ENCODE measurements at places on chromosomes 13 and 19.
A peak's percentile ranks its signal among the peaks of the same experiment; 100 is the strongest.

DNA sequence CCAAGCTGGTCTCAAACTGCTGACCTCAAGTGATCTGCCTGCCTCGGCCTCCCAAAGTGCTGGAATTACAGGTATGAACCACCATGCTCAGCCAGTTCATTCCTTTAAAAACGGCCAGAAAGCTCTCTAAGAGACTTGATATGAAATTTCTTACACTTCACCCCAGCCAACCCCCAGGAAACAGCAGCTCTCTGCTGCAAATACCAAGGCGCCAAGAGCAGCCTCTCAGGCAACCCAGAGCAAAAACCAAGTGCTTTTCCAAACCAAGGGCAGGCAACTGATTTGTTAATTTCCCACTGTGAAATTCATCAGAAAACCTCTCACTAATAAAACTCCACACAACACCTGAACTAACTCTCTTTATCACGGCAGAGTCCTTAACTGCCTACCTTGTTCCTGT is 44.9 kb downstream of the LATS2 start:
- DNase-seq, result no peak

DNA sequence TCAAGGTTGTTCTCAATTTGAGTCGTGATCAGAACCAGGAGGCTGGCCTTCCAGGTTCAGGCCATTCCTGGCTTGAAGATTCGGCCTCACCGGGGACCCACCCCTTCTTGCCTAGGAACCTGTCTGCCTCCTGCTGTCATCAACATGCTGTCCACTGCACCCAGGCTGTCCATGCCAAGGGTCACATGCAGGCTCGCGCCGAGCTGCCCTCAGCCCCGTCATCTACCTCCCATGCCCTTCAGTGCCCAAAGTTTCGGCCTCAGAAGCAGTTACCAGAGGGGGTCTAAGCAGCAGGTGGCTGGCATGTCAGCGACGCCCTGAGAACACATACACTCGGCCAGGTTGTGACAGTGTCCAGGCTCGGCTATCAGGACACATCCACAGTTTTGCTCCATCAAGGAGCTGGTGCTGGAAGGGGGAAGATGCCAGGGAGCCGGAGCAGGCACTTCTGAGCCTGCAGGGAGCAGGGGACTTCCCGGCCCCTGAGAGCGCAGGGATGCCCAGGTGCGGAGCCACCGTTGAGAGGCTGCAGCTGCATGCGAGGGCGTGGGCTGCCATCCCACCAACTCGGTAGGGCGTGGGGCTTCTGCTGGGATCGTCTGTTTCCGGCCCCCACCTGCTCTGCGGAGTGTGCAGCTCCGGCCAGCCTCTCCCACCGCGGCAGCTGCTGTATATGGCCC is 590.9 kb upstream of the SLITRK5 start:
- DNase-seq, result no peak

DNA sequence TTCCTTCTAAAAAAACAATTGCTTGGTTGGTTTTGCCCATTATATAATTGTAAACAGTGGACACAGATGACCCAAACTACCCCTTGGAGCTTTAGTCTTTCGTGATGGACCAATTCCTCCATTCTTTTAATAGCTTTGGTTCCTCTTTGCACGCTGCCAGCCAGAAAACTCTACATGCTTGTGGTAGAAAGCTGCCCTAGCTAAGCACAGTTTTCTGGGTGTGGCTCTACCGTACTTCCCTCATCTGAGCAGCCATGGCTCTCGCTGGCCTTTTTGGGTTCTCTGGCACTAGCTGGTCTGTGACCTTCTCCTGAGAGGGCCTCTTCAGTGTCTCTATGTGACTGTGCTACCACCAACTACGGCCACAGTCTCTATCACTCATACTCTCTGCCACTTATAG is 29.9 kb upstream of the CEBPA start:
- no peak for DNase-seq

DNA sequence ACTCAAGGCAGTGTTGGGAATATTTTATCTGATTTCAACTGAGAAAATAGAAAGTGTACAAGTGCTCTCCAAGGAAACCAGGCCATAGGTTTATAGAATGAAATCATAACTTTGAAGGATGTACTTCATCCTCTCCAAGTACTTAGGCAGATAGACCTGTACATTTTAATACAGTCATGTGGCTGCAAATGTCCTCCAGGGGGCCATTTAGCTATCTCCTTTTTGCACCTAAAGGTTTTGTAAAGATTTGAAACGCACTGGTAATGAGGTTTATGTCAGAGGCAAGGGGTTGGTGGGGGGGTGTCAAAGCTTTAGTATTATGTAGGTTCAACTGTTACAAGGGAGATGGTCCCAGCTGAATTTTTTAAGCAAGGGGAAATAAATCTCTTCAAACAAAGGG is 364.4 kb downstream of the DCT start:
- no peak for DNase-seq

DNA sequence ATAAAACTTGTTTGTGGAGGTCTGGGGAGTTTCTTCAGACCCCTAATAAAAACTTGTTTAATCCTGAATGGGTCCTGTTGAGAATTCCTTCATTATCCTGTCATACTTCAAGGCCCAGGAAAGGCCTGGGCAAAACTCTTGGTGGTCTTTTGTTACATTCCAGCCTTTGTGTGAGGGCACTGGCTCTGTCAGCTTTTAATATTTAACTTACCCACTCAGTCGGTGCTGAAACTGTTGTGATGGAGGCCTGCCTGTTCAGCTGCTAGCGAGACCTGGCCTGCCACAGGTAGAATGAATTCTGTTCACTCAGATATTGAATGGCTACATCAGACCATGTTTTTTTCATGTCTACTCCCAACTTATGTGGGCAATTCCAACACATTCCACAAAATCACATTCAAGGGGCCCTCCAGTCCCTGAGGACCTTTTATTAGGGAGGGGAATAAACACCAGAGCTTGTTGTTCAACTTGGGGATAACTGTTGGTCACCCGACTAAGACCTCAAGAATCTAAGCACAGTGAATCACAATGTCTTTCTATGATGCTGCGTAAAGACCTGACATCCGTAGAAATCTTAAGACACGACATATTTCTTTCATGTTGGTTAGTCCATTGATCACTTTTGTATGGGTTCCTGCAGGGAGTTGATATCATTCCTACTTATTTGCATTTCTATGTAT is 12.5 kb downstream of the NLRP8 start:
- DNase-seq, result no peak

GRCh38 chr13:99955107-99955746 is 16.3 kb downstream of the ZIC5 start:
- DNase-seq, result no peak

GRCh38 chr13:107545946-107546502 is 669.3 kb downstream of the LIG4 start:
- DNase-seq, result no peak

DNA sequence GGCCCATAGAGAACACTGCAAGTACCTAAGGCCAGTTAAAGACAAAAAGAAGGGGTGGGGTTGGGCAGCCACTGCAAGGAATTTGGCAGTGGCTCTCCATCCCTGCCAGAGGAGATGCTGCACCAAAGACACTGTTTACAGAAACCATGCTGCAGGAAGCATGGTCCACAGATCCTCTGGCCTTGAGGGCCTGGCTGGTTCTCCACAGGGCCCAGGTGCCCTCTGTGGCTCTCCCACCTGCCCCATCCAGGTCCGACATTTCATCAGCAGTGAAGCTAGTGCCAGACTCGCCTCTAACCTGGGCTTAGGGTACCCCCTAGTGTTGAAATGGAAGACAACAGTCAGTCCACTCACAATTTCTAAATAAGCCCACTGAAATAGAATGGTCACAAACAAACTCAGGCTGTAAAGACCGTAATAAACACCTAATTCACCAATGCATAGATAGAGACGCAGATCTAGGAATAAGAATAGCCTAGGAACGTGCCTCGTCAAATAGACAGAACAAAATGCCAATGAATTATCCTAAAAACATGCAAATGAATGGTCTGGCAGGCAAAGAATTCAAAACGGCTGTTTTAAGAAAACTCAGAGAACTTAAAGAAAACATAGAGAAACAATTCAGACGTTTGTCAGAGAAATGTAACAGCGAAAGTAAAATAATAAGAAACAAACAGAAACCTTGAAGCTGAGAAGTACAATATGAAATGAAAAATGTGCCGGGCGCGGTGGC is 23.3 kb downstream of the LYPD4 start:
- peak; percentile 39 for DNase-seq

DNA sequence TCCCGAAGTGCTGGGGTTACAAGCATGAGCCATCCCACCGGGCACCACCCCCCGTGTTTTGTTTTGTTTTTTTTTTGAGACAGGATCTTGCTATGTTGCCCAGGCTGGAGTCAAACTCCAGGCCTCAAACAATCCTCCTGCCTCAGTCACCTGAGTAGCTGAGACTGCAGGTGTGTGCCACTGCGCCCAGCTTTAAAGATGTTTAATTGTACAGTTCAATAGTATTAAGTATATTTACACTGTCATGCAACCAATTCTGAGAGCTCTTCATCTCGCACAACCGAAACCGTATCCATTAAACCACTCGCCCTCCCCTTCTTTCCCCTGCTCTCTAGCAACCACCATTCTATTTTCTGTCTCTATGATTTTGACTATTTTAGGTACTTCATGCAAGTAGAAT is 15.6 kb downstream of the NUCB1 start:
- no peak for DNase-seq

- no peak for DNase-seq
These were observed 8.4 kb downstream of the SPRYD7 start for GRCh38 chr13:49927755-49928154.

GRCh38 chr13:79675931-79676660 is 195.1 kb downstream of the NDFIP2 start:
- no peak for DNase-seq

- DNase-seq, result peak; percentile 49
These were observed 3.7 kb downstream of the FUZ start for GRCh38 chr19:49809160-49809940.

- DNase-seq, result no peak
These were observed 7.0 kb upstream of the HCN2 start for GRCh38 chr19:582497-583197.

- DNase-seq, result no peak
These were observed 338.8 kb upstream of the DACH1 start for GRCh38 chr13:72205773-72206172.

- no peak for DNase-seq
These were observed 315.6 kb downstream of the DLEU7 start for GRCh38 chr13:50527612-50528509.

DNA sequence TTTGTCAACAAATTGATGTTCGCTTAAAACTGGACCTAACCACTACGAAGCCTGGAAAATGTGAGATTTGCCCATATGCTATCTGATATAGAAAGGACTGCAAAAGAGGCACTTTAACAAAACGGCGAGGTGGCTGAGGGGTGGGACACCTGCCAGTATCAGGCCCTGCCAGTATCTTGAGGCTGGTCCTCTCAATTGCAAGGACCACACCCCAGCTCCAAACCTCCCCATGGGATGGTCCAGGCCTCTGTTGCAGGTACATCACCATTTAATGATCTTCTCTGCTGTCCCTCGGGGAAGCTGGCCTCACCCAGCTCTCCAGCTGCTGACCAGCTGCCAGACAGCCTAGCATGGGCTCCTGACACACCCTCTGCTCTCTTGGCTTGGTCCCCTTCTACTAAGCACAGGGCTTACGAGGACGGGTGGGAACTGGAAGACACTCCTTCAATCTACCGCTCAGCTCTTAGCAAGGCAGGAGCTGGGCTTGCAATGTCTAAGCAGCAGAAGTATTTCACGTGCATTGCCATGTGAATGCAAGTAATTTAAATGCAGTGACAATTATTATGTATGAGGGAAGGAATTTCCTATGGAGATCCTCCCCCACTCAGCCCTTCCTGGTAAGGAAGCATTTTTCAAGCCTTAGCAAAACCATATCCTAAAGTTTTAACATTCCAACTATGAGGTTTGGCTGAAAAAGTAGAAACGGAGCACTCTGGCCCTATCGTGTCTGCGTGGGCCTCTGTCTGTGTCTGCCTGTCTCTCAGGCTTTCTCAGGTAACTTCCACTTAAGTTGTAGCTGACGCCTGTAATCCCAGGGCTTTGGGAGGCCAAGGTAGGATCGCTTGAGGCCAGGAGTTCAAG is 63.9 kb downstream of the LATS2 start:
- no peak for DNase-seq

DNA sequence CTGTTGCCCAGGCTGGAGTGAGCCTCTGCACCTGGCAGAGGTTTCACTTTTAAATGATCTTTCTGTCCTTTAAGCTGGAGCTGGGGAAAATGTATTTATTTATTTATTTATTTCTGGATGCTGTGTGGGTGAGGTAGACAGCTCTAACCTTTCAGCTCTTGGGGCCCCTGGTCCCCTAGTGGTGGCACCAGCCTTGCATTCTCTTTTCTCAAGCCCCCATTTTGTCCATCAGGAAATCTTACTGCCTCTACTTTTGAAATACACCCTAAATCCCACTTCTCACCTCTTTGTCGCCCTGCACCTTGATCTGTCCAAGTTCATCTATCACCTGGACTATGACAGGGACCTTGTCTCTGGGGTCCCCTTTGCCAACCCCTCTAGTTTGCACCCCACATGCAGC is 2.1 kb upstream of the B9D2 start:
- no peak for DNase-seq

GRCh38 chr19:41353466-41354342 is at the start of gene TGFB1:
Gene TGFB1 (minus strand): TSS chr19:41353922. CDS start chr19:41353044, 878 bp downstream.
- peak; percentile 93 for DNase-seq

- DNase-seq, result no peak
These were observed 237.7 kb downstream of the MZT1 start for GRCh38 chr13:72489751-72490150.

DNA sequence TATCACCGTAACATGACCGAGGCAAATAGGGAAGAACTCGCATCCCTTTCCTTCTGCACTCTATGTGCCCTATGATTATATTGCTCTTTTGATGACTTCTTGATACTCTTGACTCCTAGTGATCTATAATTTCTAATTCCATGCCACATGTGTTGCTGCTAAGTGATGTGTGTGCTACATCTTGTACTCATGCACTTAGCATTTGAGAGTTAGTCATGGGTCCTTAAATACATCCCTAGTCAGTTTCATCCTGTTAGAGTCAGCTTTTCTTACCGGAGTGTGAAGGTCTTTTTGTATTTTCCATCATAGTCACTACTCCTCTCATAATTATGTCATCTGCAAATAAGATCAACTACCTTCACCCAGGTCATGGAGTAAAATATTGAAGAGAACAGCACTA is 30.2 kb downstream of the RXFP2 start:
- no peak for DNase-seq

GRCh38 chr19:49880162-49880869 is 2.8 kb downstream of the TBC1D17 start:
- no peak for DNase-seq

Measured in central memory CD4-positive, alpha-beta T cell (primary cell).